Fibroblast of skin of left quadriceps (primary cell): ENCODE measurements at places on chromosomes 6 and 20.

GRCh38 chr6:91433660-91434534, 847.0 kb upstream of the MAP3K7 start:
- no peak for DNase-seq

- no peak for DNase-seq
Measured at GRCh38 chr6:123564361-123564760, 72.4 kb downstream of the TRDN start.

DNA sequence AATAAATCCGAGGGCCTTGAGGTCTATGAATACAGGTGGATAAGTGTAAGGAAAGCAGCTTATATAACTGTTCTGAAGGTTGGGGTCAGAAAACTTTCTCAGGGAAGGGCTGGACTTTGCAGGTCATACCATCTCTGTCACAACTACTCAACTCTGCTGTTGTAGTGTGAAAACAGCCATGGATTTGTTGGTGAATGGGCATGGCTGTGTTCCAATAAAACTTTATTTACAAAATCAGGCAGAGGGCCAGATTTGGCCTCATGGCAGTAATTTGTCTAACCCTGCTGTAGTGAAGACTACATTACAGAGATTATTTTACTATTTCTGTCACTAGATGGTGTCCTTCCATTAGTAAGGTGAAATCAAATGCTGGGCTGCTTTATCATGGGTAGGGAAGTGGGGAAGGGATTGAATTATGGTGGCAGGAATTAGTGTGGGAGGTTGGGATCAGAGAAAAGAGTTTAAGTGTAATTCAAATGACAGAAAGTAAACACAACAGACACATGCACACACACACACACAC, 409.6 kb upstream of the CHD6 start:
- no peak for DNase-seq

DNA sequence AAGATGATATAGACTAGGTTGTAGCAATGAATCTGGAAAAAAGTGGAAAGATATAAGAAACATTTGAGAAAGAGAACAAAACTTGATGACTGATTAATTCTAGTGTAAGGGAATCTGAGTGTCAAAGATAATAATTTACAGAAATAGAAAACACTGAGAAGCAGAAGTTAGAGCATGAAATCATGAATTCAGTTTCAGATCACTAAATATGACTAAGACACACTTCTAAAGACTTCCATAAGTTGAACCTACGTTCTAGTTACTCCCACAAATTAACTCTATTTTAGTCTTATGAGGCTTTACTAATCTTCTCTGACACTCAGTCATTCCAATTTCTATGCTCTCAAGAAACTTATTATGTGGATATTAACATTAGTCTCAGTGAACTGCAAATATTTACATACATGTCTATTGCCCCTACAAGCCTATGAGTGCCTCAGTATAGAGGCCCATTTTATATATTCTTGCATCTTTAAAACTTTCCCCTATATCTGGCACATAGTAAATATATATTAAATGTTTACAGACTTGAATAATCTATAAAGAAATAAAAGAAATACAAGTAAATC, 30.4 kb downstream of the IBTK start:
- DNase-seq = no peak

DNA sequence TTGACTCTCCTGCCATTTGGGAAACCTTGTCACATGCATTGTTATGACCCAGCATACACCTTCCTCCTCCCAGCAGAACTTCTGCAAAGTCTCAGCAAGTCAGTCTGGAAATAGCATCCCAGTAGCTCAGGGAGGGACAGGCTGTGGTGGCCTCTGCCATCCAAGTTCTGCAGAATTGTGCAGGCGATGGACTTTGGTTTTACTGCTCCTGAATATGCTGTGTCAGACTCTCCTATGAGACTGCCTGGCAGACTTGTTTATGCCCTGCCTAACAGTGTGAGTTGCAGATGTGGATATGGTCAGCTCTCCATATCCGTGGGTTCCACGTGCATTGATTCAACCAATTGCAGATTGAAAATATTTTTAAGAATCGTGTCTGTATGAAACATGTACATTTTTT, 52.8 kb downstream of the SNRNP48 start:
- DNase-seq = no peak

DNA sequence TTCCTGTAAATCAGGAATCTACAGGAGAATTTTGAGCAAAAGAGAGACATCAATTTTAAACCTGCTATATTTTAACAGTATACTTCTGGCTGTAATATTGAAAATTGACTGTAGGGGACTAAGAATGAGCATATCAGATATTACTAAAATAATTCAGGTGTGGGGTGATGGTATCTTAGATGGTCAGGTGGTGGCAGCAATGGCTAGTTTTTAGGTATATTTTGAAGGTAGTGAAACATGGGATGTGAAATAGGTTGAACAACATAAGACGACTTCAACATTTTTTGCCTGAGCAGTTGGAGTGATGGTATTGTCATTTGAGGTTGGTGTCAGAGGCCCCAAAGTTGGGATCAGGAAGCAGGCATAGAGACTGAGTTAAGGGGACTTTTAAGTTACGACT, 32.1 kb downstream of the FAM83B start:
- DNase-seq = no peak

DNA sequence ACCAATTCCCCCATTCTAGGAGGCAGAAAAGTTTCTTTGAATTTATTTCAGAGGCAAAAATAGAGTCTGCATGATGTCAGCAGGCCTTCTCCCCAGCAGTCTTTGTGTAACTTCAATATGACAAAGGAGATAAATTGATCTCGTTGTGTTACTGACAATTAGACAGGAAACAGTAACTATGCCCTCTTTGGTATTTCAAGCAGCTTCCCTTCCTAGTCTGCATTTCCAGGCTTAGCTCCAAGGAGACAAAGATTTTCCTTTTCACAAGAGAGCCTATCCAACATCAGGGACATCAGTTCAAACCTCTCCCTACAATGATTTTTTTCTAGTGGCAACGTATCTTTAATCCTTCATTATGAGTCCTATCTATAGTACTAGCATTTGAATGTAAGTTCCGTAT, 245.9 kb upstream of the HSF2 start:
- no peak for DNase-seq

- DNase-seq = no peak
Measured at GRCh38 chr6:106788761-106789160, 159.4 kb downstream of the QRSL1 start.

DNA sequence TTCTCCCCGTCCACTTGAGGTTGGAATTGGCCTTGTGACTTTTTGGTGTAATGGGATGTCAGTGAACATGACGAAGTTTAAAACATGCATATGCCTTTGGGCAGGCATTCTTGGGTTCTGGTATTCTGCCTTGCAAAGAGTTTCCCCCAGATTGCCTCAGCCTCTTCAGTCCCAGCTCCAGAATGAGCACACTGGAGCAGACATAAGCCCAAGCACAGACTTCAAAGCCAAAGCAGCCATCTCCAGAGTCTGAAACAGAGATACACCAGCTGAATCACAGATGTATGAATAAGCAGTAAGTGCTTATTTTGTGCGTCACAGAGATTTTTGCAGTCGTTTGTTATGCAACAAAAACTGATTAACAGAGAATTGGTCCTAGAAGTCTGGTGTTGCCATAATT, 546.0 kb downstream of the FRK start:
- peak; percentile 86 for DNase-seq

DNA sequence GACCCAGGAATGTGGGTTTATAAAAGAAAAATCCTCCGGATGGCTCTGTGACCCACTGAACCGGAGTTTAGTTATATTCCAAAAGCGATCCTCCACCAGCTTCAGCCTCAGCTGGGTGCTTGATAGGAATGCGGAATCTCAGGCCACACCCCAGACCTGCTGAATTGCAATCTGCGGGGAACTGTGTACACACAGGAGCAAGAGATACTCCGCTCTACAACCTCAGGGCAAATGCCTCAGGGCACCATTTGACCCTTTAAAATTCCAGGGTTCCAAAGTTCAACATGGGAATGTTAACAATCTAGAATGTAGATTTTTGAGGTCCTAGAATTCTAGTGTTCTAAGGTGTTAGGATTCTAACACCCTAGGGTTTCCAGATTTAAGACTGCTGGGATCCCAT, 10.8 kb downstream of the BPIFA2 start:
- DNase-seq = no peak

DNA sequence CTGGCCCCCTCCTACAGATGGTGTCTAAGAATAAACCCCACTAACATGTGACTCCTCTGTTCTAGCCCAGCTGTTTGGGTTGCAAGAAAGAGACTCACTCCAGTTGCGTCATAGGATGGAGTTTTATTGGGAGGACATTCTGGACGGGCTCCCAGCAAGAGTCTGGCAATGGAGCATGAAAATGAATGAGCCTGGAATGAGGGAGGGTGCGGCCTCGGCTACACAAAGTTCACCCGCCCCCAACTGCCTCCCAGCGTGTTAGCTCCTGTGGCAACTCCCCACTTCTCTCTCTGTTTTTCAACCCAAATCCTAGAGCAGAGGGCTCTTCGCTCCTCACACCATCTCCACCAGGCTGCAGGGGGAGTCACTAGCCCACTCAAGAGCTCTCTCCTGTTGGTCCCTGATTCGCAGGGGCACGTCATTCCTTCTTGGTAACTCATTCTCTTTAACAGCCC, 5.1 kb upstream of the ADAM33 start:
- DNase-seq = peak; percentile 85

DNA sequence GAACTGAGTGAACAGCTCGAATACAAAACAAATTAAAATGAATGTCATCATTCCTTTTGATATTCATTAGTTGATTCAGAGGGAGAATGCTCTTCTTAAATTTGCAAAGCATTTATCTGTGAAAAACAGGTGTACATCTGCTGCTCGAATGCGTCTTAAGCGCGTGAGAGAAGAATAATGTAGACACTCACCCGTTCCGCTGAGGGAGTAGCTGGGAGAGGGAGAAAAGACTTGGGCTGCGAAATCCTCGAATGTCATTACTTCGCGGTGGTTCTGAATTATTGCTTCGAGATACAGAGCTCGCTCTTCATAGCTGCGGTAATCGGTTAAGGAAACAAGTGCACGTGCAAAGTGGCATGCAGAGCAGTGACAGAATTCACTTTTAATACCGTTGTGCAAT, 43.9 kb downstream of the INSM1 start:
- no peak for DNase-seq

GRCh38 chr20:36399147-36399968, 93.2 kb downstream of the DLGAP4 start:
- DNase-seq = no peak

DNA sequence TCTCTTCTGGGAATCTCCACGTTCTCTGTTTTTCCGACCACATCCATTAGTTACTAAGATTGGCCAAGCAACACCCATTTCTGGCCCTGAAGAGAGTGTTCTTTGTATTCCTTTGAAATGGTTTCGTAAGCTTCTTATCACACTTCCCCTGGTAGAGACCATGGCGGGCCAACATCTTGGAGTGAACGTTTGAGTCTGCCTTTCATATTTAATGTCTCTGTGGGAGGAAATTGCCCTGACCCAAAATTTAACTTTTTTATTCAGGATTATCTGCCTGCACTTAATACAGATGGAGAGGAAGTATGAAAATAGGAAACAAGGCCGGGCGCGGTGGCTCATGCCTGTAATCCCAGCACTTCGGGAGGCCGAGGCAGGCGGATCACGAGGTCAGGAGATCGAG, 177.0 kb upstream of the SNX9 start:
- no peak for DNase-seq
